ENCODE measurements at places on chromosomes 2 and 18. TPM values are rescaled to one million over a fixed set of nuclear protein-coding genes. Genes with fewer than 3 reads are reported as not detected.

GRCh38 chr2:183610724-183611123 lies 486.5 kb downstream of the NUP35 start:
- peaks cover 4% of the 10 kb centered on the region for H3K27me3 ChIP-seq
- H3K27ac ChIP-seq, result no peak overlapping the region
- H3K4me3 ChIP-seq, result no peak overlapping the region
- no peak for DNase-seq
- H3K36me3 ChIP-seq, result no peaks in the 10 kb centered on the region
- H3K4me1 ChIP-seq, result no peaks in the 10 kb centered on the region

- DNase-seq, result no peak
- peaks cover 9% of the 10 kb centered on the region for H3K4me1 ChIP-seq
- H3K27me3 ChIP-seq, result no peaks in the 10 kb centered on the region
- no peak overlapping the region for H3K4me3 ChIP-seq
- H3K36me3 ChIP-seq, result peaks cover 59% of the 10 kb centered on the region
Measured at GRCh38 chr2:1674276-1674675, 70.0 kb downstream of the PXDN start.

DNA sequence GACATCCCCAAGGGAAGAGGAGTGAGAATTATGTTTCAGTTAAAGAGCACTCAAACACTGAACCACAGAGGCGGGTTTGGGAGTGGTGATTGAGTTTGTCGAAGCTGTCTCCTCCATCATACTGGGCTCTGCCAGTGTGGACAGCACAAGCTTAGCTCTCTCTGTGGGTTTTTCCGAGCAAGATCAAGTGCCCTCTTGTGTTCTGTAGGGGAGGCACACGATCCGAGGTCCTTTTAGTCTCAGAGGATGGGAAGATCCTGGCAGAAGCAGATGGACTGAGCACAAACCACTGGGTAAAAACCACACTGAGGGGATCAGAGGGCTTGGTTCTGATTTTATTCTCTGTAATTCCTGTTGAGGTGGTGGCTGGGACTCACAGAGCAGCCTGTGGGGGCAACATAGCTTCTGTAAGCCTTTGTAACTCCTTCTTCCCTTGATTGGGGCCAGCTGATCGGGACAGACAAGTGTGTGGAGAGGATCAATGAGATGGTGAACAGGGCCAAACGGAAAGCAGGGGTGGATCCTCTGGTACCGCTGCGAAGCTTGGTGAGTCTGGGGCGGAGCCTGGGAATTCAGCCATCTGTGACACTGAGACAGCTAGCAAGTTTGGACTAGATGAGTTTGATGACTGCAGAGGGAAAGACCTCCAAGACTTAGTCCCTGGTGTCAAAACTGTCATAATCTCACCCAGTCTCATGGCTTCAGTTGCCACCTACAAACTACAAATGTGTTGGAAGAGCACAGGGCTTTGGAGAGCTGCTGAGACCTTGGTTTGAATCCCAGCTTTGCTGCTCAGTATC lies 2.0 kb downstream of the NAGK start:
- H3K27me3 ChIP-seq, result no peaks in the 10 kb centered on the region
- peak overlapping the region; percentile 40 for H3K4me3 ChIP-seq
- peak overlapping the region; percentile 99 for H3K27ac ChIP-seq
- no peak for DNase-seq
- peaks cover 36% of the 10 kb centered on the region for H3K4me1 ChIP-seq

DNA sequence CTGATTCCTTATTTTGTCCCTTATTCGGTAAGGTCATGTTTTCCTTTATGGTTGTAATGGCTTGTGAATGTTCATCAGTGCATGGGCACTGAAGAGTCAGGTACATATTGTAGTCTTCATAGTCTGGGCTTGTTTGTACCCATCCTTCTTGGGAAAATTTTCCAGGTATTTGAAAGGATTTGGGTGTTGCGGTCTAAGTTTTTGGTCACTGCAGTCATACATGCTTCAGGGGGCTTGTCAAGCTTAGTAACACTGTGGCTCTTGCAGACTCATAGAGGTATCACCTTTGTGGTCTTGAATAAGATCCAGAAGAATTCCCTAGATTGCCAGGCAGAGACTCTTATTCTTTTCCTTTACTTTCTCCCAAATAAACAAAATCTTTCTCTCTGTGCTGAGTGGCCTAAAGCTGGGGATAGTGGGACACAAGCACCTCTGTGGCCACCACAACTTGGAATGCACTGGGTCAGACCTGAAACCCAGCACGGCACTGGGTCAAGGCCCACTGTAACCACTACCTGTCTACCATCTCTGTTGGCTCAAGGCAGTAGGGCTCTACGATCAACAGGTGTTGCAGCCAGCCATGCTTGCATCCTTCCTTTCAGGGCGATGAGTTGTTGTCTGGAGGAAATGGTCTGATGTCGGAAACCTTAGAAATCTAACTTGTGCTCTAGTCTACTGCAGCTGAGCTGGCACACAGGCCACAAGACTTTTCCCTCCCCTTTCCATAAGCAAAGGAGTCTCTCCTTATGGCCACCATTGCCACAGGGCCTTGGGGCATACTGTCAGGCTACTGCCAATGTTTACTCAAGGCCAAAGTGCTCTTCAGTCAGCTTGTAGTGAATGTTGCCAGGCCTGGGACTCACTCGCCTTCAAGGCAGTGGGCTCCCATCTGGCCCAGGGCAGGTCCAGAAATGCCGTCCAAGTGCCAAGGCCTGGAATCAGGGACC lies 21.5 kb downstream of the IL1RN start:
- no peaks in the 10 kb centered on the region for H3K36me3 ChIP-seq
- H3K27ac ChIP-seq, result no peak overlapping the region
- peaks cover 60% of the 10 kb centered on the region for H3K27me3 ChIP-seq
- no peak overlapping the region for H3K4me3 ChIP-seq
- H3K4me1 ChIP-seq, result no peaks in the 10 kb centered on the region

HEATR5B gene
- total RNA-seq, result 19.0 TPM

OSR1 gene
- total RNA-seq, result 6.1 TPM

DNA sequence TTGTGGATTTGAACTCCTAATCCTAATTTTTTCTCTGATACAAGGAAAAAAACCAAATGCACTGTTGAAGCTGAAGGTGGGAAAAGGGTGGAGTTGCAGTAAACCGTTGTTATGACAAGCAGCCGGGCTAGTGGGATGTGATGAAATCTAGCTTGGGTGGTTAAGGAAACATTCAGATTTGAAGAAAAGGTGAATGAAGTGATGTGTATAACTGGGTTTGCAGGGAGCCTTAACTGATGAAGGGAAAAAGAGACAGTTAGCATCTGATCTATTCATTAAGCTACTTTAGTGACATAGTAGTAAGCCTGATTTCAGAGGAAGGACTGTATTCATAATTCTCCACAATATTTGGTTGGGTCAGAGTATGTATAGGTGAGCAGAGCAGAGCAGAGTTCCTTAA lies 3.5 kb downstream of the EML6 start:
- no peaks in the 10 kb centered on the region for H3K36me3 ChIP-seq
- peaks cover 26% of the 10 kb centered on the region for H3K27me3 ChIP-seq
- H3K4me3 ChIP-seq, result no peak overlapping the region
- no peak overlapping the region for H3K27ac ChIP-seq
- no peak for DNase-seq

- DNase-seq, result no peak
- no peak overlapping the region for H3K27ac ChIP-seq
- H3K4me3 ChIP-seq, result no peak overlapping the region
- no peaks in the 10 kb centered on the region for H3K36me3 ChIP-seq
- peaks cover 12% of the 10 kb centered on the region for H3K27me3 ChIP-seq
- no peaks in the 10 kb centered on the region for H3K4me1 ChIP-seq
Measured at GRCh38 chr18:6427286-6427685, 12.6 kb upstream of the L3MBTL4 start.

COL3A1 gene
- 8,171 TPM for total RNA-seq

GRCh38 chr18:48184118-48184517 lies 225.1 kb downstream of the ZBTB7C start:
- H3K4me1 ChIP-seq, result no peaks in the 10 kb centered on the region
- no peaks in the 10 kb centered on the region for H3K36me3 ChIP-seq
- no peak for DNase-seq
- no peak overlapping the region for H3K27ac ChIP-seq

SKOR2 gene
- total RNA-seq, result not detected

PSMD14 gene
- total RNA-seq, result 39.0 TPM

GRCh38 chr18:51953521-51953920 lies 386.5 kb upstream of the DCC start:
- H3K27me3 ChIP-seq, result no peaks in the 10 kb centered on the region
- no peak for DNase-seq
- no peak overlapping the region for H3K27ac ChIP-seq
- H3K36me3 ChIP-seq, result no peaks in the 10 kb centered on the region
- no peaks in the 10 kb centered on the region for H3K4me1 ChIP-seq

DNA sequence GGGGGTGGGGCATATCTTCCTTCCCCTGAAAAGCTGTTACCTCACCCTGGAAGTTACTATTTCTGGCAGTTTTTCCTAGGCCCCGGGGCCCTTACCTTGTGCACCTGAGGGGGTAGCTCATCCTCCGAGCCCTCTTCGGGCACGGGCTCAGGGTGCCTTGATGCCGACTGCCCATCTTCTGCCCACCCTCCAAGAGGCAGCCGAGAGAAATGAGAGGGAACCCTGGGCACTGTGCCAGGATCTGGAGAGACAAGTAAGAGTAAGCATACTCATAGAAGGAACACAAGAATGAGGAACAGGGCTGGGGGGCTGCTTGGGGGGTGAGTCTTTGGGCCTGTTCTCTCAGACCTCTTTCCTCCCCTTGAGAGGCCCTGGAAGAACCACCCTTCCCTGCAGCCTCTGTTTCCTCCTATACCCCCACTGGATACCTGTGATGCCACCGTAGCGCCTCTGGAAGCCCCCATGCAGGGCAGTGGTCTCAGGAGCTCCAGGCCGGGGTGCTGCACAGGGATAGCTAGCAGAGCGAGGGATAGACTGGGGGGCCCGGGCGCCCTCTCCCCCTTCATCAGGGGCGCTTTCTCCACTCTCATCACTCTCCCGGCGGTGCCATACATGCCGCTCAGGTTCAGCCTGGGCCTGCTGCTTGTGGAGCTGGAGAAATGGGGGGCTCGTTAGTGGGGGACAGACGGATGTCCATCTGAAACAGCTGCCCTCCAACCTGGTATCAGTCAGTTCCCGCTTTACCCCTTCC lies 2.1 kb upstream of the ABCB6 start:
- no peak overlapping the region for H3K4me3 ChIP-seq
- H3K36me3 ChIP-seq, result peaks cover 34% of the 10 kb centered on the region
- H3K27ac ChIP-seq, result no peak overlapping the region

- no peak overlapping the region for H3K27ac ChIP-seq
- DNase-seq, result no peak
- H3K4me3 ChIP-seq, result no peak overlapping the region
- no peaks in the 10 kb centered on the region for H3K36me3 ChIP-seq
Measured at GRCh38 chr2:163177592-163177991, 339.0 kb upstream of the KCNH7 start.

GRCh38 chr18:24514439-24514838 lies 54.0 kb downstream of the HRH4 start:
- no peak for DNase-seq
- no peak overlapping the region for H3K4me3 ChIP-seq
- H3K36me3 ChIP-seq, result no peaks in the 10 kb centered on the region
- H3K27me3 ChIP-seq, result peaks cover 7% of the 10 kb centered on the region
- H3K27ac ChIP-seq, result no peak overlapping the region

DNA sequence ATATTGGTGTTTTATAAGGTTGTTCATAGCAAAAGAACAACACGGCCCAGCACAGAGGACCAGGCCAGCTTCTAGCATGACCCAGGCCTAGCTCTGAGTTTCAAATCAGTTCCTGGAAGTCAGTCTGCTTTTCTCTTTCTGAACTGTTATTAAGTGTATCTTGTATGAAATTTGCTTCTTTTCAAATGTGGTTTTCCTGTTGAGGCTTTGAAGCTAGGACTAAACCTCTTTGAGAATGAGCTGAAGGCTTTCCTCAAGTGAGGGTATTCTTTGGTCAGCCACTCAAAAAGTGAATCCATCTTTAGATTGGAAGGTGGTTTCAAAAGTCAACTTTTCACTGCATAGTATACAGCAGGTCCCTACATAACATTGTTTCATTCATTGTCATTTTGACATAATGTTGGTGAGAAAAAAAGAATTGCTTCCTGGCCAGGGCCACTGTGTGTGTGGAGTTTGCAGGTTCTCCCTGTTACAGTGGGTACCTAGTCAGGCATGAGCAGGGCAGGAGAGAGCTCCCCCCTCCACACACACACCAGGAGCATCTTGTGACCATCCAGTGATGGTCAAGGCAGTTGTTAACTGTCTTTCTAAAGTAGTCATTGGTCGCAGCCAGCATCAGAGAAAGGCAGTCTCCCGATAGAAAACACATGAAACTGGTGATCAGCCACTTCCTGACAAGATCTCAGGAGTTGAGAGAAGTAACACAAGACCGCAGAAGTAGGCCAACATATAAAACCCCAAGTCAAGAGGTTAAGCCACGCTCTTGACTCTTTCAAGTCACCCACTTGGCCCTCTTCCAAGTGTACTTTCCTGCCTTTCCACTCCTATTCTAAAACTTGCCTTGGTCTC lies 6.7 kb upstream of the ACAA2 start:
- DNase-seq, result no peak
- H3K4me3 ChIP-seq, result no peak overlapping the region
- no peak overlapping the region for H3K27ac ChIP-seq
- no peaks in the 10 kb centered on the region for H3K27me3 ChIP-seq
- peaks cover 11% of the 10 kb centered on the region for H3K36me3 ChIP-seq

GRCh38 chr2:126777620-126777978 lies 121.1 kb upstream of the TEX51 start:
- peak overlapping the region; percentile 86 for H3K4me3 ChIP-seq
- no peaks in the 10 kb centered on the region for H3K36me3 ChIP-seq
- peaks cover 4% of the 10 kb centered on the region for H3K4me1 ChIP-seq
- DNase-seq, result no peak

DTYMK gene
- 28.8 TPM for total RNA-seq

DNA sequence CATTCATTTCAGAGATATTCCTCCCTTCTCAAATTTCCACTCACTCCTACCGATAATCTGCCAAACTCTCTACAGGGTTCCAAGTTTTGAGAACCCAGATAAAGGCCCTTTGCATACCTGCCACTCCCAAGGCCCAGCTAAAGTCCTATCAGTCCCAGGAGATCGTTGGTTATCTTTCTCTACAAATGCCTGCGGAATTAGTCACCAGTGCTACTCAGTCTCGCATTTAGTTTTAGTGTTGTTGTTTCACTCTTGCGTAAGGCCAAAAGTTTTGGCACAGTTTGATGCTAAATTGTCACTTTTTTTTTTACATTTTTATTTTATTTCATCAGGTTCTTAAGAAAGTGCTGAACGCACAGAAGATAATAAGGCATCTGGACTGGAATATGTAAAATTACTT lies 29.2 kb upstream of the SETBP1 start:
- H3K27me3 ChIP-seq, result no peaks in the 10 kb centered on the region
- no peak overlapping the region for H3K4me3 ChIP-seq
- DNase-seq, result no peak

GNAL gene
- total RNA-seq, result 1.3 TPM

DNA sequence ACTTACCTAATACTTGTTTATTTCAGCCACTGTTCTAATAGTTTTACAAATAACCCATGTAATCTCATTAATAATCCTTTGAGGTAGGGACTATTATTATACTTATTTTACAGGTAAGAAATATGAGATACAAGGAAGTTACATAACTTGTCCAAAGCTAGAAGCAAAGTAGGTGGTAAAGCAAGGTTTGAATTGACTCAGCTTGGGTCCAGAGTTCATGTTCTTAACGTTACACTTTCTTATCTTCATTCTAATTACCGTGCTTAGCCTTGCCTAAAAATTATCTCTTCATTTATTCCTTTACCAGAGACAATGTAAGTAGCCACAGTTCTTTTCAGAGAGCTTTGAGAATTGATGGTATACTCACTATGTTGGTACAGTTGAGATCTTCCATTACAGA lies 743.6 kb downstream of the KCNJ3 start:
- no peaks in the 10 kb centered on the region for H3K4me1 ChIP-seq
- H3K4me3 ChIP-seq, result no peak overlapping the region
- H3K36me3 ChIP-seq, result no peaks in the 10 kb centered on the region
- H3K27ac ChIP-seq, result no peak overlapping the region

- H3K4me1 ChIP-seq, result peaks cover 42% of the 10 kb centered on the region
- no peak overlapping the region for H3K27ac ChIP-seq
- H3K4me3 ChIP-seq, result no peak overlapping the region
- H3K36me3 ChIP-seq, result peaks cover 25% of the 10 kb centered on the region
- H3K27me3 ChIP-seq, result no peaks in the 10 kb centered on the region
Measured at GRCh38 chr18:7815787-7816186, 248.7 kb downstream of the PTPRM start.

Measured in osteocyte (in vitro differentiated cells).